GM23248 (cell line): ENCODE measurements at places on chromosomes 5 and 9.

GRCh38 chr9:27785714-27786100, 212.4 kb upstream of the C9orf72 start:
- no peak for DNase-seq

DNA sequence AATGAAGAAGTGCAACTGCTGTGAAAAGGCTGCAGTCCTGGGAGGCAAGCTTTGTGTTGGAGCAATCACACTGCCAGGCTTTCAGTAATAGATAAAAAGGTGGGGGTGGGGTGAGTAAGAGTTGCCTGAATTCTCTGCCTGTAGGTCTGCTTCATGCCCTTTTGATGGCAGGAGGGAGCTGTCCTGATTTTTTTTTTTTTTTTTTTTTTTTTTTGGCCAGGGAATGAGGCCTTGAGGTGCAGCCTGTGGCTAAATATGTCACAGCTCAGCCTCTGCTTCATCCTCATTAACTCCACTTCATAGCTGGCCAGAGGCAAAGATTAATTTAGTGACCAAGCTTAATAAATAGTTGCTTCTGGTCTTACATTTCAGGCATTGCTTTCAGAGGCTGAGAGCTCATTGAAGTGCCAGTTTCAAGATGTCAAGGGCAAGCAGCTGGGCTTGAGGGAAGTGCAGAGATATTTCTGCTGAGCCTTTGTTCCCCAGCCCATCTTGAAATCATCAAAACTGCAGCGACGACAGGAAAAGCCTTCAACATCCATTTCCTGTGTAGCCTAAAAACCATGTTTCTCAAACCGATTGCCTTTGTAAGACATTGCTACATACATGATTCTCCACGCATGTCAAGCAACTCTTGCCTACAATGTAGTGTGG, 134.7 kb downstream of the MACIR start:
- DNase-seq = peak; percentile 67

DNA sequence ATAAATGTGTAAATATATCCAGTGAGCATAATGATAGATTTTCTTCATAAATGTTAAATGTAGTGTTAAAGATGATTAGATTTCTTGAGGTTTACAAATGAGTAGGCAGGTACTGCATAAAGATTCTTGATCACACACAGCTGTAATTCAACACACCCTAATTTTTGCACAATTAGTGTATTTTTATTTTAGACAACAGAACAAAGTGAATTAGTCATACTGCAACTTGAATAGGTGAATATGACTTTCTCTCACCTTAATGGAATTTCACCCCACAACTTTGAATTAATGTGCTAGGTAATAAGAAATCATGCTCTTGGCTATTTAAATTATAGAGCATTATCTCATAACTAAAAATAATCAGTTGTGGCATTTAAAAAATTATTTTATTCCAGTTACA, 795.7 kb upstream of the ACO1 start:
- DNase-seq = no peak

DNA sequence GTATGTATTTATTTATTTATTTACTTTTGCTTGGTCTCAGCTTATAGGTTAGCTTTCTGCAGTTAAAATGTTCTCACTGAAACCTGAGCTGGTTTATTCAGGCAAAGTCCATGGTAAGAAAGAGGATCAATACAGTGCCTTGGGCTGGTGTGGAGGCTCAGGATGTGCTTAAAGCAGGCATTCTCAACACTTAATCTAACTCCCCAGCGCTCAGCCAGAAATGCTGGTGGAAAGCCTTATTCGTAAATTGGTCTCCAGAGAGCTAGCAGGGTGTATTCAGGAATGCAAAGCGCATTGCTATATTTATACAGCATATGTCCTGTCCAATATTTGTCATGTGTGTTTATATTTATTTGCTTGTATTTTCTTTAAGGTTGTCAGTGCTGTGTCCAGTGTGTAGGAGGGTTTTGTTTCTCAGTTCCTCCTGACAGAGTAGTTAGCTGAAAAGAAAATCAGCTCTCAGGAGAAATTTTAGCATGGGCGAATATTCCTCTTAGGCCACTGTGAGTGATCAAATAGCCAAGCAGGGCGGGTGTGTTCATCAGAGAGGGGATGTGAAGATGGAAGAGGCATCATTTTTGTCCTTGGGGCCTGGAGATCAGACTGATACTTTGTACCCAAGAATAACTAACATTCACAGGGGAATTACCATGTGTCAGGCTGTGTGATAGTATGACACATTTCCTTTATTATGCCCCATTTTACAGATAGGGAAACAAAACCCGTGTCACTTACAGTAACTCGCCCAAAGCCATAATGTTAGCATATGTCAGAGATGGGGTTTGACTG, 65.8 kb downstream of the DOCK2 start:
- peak; percentile 24 for DNase-seq

- no peak for DNase-seq
Measured at GRCh38 chr9:81096625-81097024, 592.7 kb downstream of the TLE1 start.

GRCh38 chr5:540906-541538, 16.8 kb upstream of the SLC9A3 start:
- DNase-seq = peak; percentile 22

DNA sequence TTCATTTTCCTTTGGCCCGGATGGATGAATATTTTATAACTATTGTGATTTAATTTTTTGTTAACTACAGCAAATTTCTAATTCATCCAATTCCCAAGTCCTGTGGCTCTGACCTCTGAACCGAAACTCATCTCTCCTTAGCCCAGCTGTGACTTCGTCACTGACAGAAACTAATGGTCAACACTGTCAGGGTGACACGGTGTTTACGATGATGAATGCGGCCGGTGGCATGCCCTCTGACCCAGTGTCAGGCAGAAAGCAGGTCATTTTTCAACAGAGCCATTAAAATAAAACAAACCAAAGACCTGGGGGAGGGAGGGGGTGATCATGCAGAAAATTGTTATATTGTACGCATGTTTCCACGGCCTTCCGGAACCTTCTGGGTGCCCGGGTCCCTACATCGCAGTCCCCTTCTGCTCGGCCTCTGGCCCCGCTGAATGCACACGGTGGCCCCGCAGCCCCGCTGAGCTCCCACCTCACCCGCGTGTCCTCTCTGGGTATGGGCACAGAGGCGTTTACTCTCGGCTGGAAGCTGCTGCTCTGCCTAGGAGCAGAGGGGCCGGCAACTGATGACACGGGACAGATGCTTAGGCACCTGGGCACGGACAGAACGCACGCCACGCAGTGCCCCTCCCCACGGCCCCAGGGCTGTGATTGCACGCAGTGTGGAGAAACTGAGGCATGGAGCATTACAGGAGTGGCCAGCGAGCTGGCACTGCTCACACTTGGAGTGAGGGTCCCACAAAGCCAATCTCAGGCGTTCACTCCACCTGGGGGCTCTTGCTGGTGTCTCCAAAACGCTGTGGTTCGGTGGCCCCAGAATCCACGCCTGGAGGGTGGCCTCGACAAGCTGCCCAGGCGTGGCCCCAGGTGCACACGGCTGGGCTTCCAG, 8.1 kb downstream of the CCDC187 start:
- no peak for DNase-seq
